ENCODE measurements at places on chromosomes 4 and X.

- no peak for DNase-seq
Measured at GRCh38 chr4:125440814-125441213, 126.1 kb downstream of the FAT4 start.

- no peak for DNase-seq
Measured at GRCh38 chr4:10773656-10774055, 89.1 kb upstream of the CLNK start.

DNA sequence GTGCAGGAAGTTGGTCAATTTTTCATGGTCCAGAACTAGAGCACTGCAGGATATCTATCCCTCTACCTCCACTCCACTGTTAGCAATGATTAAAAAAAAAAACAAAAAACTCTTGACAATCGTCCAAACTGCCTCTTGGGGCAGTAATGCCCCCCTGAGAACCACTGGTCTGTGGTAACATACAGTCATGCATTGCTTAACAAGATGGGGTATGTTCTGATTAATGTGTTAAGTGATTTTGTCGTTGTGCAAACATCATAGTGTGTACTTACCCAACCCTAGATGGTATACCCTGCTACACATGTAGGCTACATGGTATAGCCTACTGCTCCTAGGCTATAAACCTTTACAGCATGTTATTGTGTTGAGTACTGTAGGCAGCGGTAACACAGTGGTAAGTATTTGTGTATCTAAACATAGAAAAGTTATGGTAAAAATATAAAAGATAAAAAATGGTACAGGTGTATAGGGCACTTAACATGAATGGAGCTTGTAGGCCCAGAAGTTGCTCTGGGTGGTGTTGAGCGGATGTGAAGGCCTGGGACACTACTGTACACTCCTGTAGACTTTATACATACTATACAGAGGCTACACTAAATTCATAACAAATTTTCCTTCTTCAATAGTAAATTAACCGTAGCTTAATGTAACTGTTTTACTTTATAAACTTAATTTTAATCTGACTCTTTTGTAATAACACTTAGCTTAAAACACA lies 34.1 kb downstream of the ART3 start:
- DNase-seq = no peak

GRCh38 chrX:33207056-33207455 lies 4.3 kb downstream of the DMD start:
- no peak for DNase-seq

DNA sequence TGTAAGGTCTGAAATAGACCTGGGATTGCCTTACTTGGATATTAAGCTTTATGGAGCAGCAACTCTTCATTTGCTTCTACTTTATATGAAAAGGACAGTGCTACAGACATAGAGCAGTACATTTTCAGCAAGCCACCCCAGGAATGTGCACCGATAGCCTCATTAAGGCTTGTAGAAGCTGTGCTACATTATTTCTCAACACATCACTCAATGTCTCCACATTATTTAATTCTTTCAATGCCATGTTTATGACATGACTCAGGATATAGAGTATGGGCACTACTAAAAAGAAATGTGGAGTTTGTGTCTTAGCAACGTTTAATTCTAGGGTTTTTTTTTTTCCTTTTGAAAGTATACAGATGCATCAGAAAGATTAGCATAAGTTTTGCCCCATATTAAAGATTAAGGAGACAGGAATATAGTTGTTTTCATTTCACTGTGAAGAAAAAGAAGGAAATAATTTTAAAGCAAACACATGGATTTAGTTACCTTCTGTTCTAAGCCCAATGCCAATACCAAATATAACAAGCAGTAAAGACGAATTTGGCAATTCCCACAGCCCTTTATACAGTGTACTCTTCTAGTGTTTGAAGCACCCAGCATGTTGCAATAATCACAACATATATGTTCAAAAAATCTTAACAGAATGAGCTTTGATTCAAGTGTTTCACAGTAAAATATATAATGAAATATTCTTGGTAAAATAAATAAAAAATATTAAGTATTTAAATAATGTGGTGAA lies 2140.1 kb upstream of the AGA start:
- no peak for DNase-seq

GRCh38 chr4:15234116-15234855 lies 193.5 kb upstream of the C1QTNF7 start:
- no peak for DNase-seq

DNA sequence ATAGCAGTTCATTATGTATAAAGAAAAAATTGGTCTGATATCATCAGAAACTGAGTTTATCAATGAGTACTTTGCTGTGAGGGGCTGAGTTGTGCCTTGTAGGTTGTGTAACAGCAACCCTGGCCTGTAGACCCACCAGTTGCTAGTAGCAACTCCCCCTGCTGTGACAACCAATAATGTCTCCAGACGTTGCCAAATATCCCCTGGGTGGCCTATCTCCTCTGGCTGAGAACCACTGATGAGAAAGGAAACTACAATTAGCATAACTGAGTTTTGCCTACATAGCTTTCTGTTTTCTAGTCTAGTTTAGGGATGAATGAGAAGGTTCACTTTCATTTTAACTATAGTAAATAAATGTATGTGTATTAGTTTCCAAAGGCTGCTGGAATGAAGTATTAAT lies 234.1 kb downstream of the CPE start:
- no peak for DNase-seq

GRCh38 chrX:46381630-46382029 lies 163.6 kb downstream of the ZNF674 start:
- peak; percentile 48 for DNase-seq

GRCh38 chr4:87274803-87275202 lies 47.9 kb downstream of the HSD17B13 start:
- no peak for DNase-seq

DNA sequence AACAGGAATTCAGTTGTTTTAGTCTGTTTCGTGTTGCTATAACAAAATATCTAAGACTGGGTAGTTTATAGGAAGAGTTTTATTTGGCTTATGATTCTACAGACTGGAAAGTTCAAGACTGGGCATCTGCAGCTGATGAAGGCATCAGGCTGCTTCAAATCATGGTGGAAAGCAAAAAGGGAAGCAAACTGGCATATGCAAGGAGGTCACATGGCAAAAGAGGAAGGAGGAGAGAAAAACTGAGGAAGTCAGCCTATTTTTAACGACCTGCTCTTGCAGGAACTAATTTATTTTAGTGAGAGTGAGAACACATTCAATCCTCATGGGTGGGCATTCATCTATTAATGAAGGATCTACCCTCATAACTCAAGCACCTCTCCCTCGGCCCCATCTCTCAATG lies 363.1 kb upstream of the HS3ST1 start:
- no peak for DNase-seq

DNA sequence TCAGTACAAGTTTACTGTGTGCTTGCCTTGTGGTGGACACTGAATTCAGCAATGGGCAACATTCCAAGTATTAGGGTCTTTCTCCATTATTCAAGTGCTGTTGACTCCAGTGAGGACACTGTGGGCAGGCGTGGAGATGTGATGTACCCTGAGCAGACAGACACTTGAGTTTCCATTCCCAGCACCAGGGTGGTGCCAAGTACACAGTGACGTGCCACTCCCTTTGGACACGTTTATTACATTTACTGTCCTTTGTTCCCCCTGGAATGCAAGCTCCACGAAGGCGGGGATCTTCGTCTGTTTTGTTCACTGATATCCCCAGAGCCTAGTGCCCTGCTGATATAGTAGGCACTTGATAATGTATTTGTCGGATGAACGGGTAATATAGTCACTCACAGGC lies 130.6 kb upstream of the STX18 start:
- DNase-seq = no peak

- peak; percentile 10 for DNase-seq
Measured at GRCh38 chr4:113781439-113782040, 20.0 kb upstream of the CAMK2D start.
